Ecto neural progenitor cell (in vitro differentiated cells): ENCODE measurements at places on chromosomes 2 and 18.

GRCh38 chr2:38735999-38736320 lies 15.2 kb downstream of the SRSF7 start:
- DNase-seq: no peak

- peak; percentile 40 for DNase-seq
These were observed 215.7 kb downstream of the DYSF start for GRCh38 chr2:71669058-71669456.

DNA sequence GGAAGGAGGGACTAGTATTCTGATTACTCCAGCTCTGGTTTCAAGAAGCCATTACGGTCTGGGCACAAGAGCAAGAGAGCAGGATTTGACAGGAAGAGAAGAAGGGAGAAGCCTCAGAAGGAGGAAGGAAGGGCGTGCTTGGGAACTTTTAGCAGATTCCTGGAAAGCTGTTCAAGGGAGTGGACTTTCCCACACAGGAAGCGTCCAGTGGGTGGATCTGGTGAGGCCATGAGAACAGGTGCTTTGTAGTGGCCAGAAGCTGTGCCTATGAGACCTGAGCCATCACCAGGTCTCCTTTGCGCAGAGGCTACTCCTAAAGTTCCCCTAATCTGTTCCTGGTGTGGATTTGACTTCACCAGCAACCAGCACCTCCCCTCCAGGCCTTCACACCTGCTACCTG lies 62.3 kb downstream of the CD226 start:
- no peak for DNase-seq

DNA sequence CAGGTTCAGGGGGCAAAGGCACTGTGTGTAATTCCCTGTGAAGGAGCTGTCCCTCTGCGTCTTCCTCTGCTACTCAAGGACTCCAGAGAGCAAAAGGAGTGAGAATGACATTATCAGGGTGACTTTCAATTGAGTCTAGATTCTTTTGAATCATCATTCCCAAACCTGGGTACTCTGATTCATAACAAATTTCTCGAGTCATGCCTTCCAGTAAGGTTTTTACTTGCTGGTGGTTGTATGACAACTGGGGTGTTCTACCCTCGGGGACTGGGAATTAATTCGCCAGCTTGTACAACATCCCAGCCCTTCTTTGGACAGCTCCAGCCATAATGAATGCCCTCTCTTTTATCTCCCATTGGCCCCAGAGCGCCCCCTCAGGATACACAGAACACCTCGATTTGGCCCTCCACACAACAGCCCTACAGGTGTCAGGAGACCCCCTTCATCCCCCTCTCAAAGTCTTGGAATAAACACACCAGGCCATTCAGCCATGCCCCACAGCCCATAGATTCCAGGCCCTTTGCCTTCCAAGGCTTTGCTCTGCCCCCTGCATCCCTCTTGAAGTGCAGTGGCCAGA lies 254.5 kb downstream of the KLHL29 start:
- DNase-seq: no peak

DNA sequence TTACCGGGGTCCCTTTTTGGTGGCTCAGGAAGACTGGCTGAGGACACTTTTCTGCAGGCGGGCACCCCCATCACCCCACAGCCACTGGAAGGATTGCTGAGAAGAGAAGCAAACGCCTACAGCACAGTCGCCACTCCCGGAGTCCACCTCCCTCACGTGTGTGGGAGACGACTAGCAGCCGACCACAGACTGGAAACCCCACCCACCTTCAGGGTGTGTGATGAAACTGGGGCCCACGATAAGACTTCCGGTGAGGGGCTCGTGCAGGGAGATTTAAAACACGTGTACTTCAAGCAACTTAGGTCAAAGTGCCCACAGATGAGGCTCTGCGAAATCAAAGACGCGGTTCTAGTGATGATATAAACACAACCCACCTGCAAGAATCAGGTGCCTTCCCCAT lies 26.3 kb downstream of the MBP start:
- peak; percentile 38 for DNase-seq

DNA sequence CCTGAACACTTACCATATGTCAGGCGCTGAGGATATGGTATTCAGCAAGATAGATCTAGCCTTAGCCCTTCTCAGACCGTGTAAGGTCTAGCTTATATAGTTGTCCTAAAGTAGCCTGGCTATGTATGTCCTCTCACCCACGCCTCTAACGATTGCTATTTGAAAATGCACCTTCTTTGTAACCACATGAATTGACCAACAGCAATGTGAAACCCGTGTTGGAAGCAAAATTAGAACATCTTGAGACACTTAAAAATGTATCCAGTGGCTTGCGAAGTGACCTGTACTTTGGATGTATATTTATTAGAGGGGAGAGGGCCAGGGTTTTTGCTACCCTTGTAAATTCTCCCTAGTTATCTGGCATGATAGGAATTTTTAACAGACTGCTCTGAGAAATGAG lies 860.0 kb upstream of the ZEB2 start:
- no peak for DNase-seq

- DNase-seq: no peak
These were observed 3.0 kb downstream of the ACVR2A start for GRCh38 chr2:147847746-147848391.

- no peak for DNase-seq
These were observed 8.6 kb upstream of the TMX3 start for GRCh38 chr18:68723539-68723938.

DNA sequence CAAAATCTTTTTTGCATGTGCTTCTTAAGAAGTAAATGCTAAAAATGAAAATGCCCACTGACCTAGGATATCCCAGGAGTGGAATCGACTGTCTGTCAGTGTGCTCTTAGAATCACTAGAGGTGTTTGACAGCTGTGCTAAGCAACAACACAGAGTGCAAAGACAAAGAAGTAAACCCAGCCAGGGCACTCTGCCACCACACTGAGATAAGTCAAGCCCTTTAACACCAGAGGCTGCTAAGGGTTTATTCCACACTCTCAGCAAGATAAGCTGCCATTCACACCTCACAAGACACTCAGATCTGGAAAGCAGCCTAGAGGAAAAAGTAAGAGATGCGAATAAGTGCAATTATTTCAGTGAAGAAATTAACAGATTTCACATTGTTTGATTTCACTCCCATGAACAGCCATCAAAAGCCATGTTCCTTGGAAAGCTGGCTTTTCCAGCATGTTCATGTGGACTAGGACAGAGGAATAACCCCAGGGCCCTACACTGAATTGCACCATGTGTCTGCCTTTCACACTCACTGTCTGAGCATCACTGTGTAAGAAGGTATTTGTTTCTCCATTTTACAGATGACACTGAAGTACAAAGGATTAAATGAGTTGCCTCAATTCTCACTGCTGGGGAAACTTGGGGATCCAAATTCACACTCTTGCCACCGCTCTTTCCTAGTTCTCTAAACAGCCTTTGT lies 6.0 kb upstream of the BMP10 start:
- no peak for DNase-seq

DNA sequence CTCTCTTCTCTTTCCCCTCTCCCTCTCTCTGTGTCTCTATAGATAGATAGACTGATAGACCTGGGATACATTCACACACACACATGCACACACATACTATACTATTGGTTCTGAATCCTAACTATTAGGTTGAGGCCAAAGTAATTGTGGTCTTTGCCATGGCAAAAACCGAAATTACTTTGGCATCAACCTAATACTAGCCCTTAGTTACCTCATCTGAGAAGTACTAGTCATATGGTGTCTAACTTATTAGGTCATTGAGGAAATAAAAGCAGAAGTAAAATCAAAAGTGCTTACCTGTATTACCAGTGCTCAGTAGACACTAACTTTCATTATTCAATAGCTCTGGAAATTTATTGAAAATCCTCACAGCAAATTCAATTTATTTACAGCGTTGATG lies 451.5 kb downstream of the EPHA4 start:
- DNase-seq: no peak

GRCh38 chr2:29011418-29012060 lies 30.4 kb downstream of the TOGARAM2 start:
- DNase-seq: no peak

DNA sequence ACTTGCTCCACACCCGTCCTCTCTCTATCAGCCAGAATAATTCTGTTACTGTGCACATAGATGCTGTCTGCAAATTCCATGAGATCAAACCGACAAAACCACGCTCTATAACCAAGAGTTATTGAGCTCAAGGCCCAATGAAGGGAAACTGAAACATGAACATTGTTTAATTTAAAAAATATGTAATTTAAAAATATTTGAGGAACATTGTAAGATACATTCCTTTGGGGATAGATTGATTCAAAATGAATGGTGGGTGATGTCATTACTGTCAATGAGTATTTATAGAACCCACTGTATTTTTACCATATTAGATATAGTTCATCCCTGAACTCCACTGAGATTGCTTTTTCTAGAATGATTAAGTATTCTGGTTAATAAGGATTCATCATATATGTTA lies 50.4 kb downstream of the NCKAP5 start:
- no peak for DNase-seq

- no peak for DNase-seq
These were observed 63.4 kb upstream of the ADAM23 start for GRCh38 chr2:206379886-206380285.
